ENCODE measurements at places on chromosomes 13 and 19.
A peak's percentile ranks its signal among the peaks of the same experiment; 100 is the strongest.

GRCh38 chr13:76048675-76049375 lies 412.7 kb downstream of the LMO7 start:
- no peak for DNase-seq

GRCh38 chr13:26400545-26400944 lies 146.6 kb downstream of the CDK8 start:
- no peak for DNase-seq

GRCh38 chr19:4015705-4016402 lies 8.3 kb downstream of the PIAS4 start:
- no peak for DNase-seq

GRCh38 chr19:16584248-16585093 lies 12.3 kb upstream of the SLC35E1 start:
- peak; percentile 93 for DNase-seq

DNA sequence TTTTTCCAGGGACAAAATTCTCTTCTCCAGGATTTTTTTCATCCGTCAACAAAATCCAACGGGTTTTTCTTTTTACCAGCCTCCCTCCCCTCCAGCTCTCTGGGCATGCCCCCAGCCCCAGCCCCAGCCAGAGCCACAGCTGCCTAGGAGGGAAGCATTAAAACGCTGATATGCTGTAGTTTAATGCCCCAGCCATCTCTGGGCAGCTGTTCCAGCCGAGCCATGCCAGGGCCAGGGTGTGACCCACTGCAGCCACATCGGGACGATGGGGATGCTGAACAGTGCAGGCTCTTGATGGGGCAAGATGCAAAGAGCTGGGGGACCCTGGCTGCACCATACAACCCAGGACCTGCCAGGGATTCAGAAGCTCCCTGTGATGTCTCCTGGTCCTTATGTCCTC lies 32.1 kb downstream of the TSHZ3 start:
- DNase-seq = no peak

GRCh38 chr19:9151367-9151766 lies 11.2 kb downstream of the ZNF317 start:
- no peak for DNase-seq

DNA sequence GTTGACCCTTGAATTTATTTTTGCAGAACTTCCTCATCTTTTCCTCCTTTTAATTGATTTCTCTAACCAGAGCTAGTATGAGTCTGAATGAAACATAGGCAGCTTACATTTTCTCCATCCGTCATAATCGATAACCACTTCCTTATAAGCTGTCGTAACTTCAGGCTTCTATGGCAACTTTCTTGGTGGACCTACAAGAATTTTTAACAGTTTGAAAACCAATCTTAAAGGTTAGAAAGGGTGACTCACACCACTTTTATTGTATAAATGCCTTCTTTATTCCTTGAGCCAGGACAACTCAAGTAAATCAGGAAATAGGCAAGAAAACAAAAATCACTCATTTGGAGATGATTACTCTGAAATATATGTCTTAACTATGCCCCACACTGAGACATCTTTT lies 105.7 kb upstream of the KL start:
- DNase-seq = no peak

DNA sequence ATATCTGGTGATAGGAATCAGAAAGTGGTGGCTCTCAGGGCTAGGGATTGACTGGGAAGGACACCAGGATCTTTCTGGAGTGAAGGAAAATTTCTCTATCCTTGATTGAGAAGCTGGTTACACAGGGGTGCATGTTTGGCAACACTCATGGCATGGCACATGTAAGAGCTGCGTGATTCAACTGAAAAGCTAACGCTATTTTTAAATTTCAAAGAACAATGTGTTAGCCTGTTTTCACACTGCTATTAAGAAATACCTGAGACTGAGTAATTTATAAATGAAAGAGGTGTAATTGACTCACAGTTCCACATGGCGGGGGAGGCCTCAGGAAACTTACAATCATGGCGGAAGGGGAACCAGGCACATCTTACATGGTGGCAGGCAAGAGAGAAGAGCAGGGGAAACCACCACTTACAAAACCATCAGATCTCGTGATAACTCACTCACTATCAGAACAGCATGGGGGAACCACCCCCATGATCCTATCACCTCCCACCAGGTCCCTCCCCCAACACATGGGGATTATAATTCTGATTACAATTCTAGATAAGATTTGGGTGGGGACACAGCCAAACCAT lies 7.4 kb downstream of the SIGLEC8 start:
- no peak for DNase-seq

GRCh38 chr13:50460358-50460757 lies 383.1 kb downstream of the DLEU7 start:
- no peak for DNase-seq

DNA sequence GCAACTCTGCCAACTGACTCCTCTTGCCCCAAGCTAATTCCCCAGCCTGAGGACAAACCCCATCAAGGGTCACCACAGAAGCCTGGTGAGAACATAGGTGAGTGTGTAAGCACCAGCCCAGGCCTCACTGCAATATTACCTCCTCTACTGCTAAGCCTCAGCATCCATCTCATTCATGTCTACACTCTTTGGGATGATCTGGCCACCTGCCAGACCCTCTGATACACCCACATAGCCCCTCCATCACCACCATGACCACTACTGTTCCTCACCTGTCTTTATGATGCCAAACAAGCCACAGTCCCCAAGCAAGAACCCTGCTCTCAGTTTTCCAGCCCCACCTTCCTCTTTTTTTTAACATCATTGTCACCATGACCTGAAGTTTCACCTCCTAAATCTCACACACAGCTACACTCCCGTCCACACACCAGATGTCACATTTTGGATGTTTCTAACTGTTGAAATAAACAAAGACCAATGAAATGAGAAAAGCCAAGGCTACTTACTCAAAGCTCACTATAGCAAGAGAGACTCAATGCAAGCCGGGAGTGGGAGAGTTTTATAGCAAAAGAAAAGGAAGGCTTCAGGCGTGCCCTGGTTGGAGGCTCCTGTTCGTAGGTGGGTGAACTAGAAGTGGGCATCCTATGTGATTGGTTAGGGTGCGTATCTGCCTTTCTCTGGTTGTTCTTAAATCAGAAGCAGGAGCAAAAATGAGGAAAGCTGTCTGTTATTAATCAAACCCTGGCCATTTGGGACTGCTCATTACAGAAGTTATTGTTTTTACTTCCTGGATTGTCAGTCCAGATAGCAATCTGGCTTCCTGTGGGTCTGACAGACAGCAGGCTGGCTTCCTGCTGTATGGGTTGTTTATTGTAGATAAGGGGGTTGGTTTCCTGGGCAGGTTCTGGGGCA lies 2.0 kb downstream of the ZNF792 start:
- DNase-seq = no peak

- no peak for DNase-seq
Measured at GRCh38 chr19:1169411-1169791, 4.7 kb downstream of the SBNO2 start.

DNA sequence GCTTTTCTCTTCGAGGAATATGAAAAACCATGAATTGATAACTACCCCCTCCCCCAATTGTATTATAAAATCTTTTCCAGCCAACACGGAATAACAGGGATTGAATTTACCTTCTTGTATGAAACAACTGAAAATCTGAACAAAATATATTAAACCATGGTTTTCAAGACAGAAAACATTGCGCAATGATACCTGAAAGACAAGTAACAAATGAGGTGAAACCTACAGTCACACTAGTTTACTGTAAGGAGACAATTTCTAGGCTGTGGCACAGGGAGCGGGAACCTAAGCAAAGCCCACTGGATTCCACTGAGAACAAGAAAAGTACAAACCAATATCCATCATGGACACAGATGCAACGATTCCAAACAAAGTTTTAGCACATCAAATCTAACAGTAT lies 53.4 kb downstream of the ZNF283 start:
- no peak for DNase-seq

DNA sequence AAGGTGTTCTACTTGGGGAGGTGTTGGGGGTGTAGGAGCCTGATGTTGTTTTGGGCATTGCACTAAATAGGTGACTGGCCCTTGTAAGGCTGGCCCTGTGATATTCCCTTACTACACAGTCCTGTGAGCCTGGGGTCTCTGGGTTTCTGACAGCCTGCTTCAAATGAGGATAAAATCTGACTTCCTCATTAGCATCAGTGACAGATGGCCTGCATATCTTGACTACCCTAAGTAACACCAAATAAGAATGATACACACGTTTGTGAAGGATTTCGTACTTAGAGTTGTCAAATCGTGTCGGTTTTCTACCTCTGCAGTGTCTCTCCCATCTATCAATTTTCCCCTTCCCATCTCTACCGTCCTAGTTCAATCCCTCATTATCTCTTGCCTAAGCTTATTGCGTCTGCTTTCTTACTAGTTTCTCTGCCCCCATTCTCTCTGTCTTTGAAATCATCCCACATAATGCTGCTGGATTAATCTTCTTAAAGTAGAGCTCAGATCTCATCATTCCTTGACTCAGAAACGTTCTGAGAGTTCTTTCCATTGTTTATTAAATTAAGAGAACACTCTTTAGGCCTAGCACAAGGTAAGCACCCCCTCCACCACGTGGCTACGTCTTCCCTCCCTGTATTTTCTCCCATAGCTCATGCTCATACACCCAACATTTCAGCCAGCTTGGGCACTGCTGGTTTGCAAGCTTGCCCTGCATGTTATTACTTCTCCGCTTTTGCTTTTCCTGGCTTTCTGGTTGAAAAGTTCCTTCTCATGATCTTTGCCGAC lies 26.2 kb upstream of the CNMD start:
- DNase-seq = no peak

- DNase-seq = no peak
Measured at GRCh38 chr13:109859216-109859835, 72.9 kb upstream of the IRS2 start.

- DNase-seq = no peak
Measured at GRCh38 chr13:77918391-77919245, at the start of gene EDNRB. TSS of gene EDNRB (minus strand) at chr13:77918831. CDS start at chr13:77918573, 258 bp downstream.

DNA sequence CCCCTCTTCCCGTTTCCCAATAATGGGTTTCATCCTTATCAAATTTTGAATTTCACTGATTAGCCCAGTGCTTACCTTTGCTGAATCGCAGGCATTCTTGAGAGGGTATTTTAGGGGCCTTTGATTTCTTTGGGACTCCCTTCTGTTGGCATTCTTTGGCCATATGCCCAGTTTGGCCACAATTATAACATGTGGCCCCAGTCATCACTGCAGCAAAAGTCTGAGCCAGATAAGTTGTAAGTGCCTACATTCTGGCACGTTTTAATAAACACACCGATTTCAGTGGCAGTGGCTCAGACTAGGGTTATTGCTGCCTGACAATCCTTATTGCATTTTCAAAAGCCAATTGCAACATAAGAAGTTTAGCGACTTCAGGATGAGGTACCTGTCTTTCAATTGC lies 41.4 kb downstream of the ZNF726 start:
- DNase-seq = no peak

DNA sequence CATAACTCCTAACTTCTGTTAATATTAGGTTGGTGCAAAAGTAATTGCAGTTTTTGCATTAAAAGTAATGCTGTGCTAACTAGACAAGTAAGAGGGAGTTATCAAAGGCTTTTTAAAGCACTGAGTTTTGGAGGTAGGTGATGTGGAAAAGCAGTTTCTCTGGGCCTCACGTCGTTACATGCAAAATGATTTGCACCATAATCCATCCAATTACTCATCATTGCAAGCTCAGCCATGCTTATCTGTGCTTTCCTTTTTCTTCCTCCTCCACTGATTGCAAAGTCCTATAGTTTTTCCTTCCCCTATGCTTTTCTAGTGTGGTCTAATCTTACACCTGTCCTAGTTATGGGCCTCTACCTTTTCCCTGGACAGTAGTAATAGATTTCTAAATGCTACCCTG lies 35.4 kb upstream of the INTS6 start:
- no peak for DNase-seq

DNA sequence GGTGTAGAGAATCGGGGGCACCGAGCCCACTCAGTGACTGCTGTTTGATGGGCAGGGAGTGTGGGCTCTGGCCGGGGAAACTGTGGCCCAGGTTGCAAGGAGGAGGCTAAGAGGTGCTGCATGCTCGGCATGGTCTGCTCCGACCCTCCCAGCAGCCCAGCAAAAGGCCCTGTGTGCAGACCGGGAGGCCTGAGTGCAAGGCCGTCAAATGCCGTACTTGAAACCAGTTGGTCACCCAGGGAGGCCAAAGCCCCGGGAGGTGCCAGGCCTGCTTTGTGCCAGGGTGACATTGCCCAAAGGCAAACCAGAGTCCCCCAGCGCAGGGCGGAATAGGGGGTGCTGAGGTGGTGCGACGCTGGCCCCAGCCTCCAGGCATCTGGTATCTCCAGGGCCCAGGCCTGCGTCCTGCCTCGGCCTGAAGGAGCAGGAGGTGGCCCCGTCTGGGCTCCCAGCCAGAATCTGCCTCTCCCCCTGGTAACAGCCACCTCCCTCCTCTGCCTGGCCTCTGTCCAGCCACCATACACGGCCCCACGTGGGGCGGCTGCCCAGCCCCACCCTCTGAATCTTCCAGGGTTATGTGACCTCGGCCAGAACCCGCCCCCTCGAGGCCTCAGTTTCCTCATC lies 4.0 kb downstream of the PIK3R2 start:
- no peak for DNase-seq

- DNase-seq = no peak
Measured at GRCh38 chr13:65093357-65093756, 2136.8 kb downstream of the PCDH9 start.

DNA sequence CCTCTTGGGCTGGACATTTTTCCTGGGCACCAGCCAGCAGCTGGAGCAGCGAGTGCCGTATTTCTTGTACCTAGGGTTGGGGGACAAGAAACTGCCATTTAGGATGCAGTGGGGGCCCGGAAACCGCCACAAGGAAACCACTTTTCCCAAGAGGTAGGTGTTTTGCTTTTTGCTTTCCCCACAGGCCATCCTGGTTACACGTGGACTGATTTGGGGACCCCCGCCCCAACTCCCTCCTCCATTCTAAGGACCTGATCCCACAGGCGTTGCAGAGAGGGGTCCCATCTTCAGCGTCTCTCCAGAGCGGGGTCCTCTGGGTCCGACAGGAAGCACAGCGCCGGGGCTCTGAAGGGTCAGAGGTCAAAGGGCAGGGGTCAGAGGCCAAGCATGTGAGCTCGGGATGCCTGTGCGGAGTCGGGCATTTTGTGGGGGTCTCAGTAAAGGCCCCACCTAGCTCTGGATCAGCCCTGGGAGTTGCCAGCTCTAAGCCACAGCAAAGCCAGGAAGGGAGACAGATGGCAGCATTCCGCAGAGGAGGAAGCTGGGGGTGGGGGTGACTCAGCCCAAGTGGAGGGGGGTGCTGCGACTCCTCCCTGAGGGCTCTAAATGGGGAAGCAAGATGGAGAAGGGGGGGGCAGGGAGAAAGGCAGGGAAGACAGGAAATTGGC lies 4.3 kb downstream of the ZGLP1 start:
- DNase-seq = no peak

All from GM12864 (cell line).